A549 treated with CpdA at 1 μM for 4 hours (cell line): ENCODE measurements at places on chromosomes 2 and 18. TPM values are rescaled to one million over a fixed set of nuclear protein-coding genes. Genes with fewer than 3 reads are reported as not detected.

Gene KLHL30
- 0.05 to 0.19 TPM (median 0.07 TPM) in 5 replicates for total RNA-seq

Gene STPG4
- 0.12 TPM in 1 of 5 replicates, not detected in the others for total RNA-seq

Gene SPEG
- 5.0 to 7.9 TPM (median 6.9 TPM) in 5 replicates for total RNA-seq

Gene CXCR1
- total RNA-seq = not detected in 5 replicates

Gene TSHZ1
- 5.0 to 6.6 TPM (median 5.9 TPM) in 5 replicates for total RNA-seq

Gene VWC2L
- total RNA-seq = not detected in 5 replicates

Gene DLGAP1
- total RNA-seq = not detected in 5 replicates

Gene POTEE
- 0.03 to 0.08 TPM (median 0.06 TPM) in 4 of 5 replicates, not detected in the other for total RNA-seq

Gene NMUR1
- 0.01 to 0.05 TPM in 2 of 5 replicates, not detected in the others for total RNA-seq

Gene SH2D6
- total RNA-seq = 0.43 to 1.0 TPM (median 0.78 TPM) in 5 replicates

Gene MYO7B
- 0.12 to 0.32 TPM (median 0.21 TPM) in 5 replicates for total RNA-seq

Gene CRYGC
- not detected in 5 replicates for total RNA-seq

Gene CREG2
- 5.9 to 9.7 TPM (median 7.8 TPM) in 5 replicates for total RNA-seq

Gene GNLY
- 0.17 to 0.49 TPM in 2 of 5 replicates, not detected in the others for total RNA-seq

Gene RBM45
- 10.4 to 13.7 TPM (median 11.2 TPM) in 5 replicates for total RNA-seq

Gene PJVK
- 1.2 to 1.9 TPM (median 1.7 TPM) in 5 replicates for total RNA-seq

Gene IL36RN
- total RNA-seq = 0.03 to 0.07 TPM (median 0.06 TPM) in 4 of 5 replicates, not detected in the other

Gene LTBP1
- total RNA-seq = 15.2 to 27.5 TPM (median 23.9 TPM) in 5 replicates

Gene RESP18
- not detected in 5 replicates for total RNA-seq

Gene CGREF1
- 6.1 to 8.7 TPM (median 7.4 TPM) in 5 replicates for total RNA-seq

Gene PUS10
- 2.5 to 4.0 TPM (median 2.6 TPM) in 5 replicates for total RNA-seq

Gene CYRIA
- 0.19 to 0.32 TPM (median 0.31 TPM) in 5 replicates for total RNA-seq

Gene COL6A3
- 0.02 to 0.25 TPM (median 0.10 TPM) in 5 replicates for total RNA-seq

Gene TWIST2
- 9.3 to 22.2 TPM (median 18.6 TPM) in 5 replicates for total RNA-seq

Gene MCFD2
- 97.0 to 115 TPM (median 108 TPM) in 5 replicates for total RNA-seq

Gene UGGT1
- total RNA-seq = 19.5 to 25.2 TPM (median 22.0 TPM) in 5 replicates

Gene C1QL2
- 0.09 to 0.18 TPM (median 0.11 TPM) in 4 of 5 replicates, not detected in the other for total RNA-seq
